ENCODE measurements at places on chromosomes 2 and 18.

DNA sequence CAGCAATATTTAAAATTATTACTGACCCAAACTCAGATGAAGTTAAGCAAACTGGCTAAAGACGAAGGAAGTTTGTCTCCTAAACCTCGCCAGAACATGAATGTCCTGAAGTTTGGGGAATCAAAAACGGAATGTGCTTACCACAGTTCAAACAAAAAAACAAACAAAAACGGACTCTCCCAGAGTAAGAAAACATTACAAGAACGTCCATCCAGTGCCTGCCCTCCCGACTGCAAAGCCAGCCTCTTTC is 1.1 kb downstream of the KANSL1L start:
- no peak for DNase-seq

DNA sequence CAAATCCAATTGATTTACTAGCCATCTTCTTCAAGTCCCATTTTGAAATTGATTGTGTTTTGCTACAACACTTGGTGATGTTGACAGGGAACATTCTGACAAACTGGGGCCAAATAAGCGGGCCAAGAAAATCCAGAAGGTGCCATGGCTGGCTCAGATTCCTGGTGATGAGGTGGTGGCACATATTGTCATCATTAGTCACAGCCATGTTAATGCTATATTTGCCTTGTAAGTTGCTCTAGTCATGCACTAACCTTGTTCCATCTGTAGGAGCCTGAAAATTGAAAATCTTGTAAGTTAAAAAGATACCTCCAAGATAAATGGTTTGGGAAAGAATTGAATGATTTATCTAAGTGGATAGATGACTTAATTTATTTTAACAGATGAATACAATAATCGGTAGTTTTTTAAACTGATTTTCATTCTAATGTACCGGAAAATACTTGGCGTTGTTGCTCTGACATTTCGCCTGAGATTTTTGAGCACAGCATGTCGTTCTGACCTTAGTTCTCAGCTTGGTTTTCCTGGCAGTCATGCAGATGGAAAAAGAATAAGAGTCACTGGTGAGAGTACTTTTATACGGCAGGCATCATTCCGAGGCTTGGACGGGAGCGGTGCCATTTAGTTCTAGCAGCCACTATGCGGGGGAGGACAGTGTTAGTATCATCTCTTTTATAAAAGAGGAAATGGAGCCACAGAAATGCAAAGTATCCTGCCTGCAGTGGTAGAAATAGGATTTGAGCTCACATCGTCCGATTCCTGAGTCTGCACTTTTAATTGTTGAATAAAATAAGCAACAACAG is 133.9 kb downstream of the ZNF532 start:
- DNase-seq, result no peak

DNA sequence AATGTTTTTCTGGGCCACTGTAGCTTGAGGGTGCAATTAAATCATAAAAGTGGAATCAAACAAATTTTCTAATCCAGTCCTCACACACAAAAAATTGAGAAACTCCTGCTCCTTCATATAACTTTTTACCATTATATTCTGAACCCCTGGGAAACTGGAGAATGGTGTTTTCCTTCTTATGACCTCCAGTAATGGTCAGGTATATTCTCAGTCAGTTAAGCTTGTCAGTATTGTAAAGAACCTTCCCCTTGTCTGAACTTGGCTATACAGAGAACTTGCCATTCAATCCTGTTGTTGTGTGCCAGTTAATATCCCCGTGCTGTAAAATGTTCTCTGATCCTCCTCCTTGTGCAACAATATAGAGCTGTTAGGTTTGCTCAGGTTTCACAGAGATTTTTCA is 39.5 kb downstream of the ZNF804A start:
- DNase-seq, result no peak

DNA sequence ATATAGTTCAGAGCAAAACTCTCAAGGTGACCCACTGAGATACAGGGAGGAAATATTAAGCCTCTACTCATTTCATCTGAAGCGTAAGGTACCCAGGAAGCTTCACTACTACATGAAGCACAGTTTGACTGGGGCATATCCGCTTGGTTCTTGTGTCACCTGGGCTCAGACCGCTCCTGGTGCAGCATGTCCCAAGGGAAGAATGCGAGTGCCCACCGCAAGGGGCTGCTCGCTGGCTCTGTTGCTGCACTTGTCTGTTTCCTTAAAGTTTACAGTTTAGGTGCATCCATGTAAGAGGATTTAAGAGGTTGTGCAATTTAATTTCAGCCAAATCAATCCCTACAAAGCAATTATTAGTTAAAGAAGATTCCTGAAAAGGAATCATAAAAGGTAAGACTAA is 507.8 kb downstream of the FBXO15 start:
- DNase-seq, result peak; percentile 54

DNA sequence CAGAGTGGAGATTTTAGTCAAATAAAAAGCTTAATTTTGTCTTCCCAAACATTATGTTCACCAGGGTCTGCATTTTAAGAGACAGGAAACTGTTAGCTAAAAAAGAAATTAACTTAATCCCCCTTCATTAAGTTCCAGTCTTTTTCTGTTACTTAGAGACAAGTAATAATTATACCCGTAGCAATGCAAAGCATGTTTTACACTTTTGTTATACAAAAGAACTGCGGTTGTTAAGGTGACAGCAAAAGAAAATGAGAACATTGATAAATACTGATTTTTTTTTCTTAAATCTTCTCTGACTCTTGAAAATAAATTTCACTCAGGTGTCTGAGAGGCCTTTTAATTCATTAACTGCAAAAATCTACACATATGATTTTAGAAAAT is 101.4 kb downstream of the MEIS1 start:
- DNase-seq, result no peak

DNA sequence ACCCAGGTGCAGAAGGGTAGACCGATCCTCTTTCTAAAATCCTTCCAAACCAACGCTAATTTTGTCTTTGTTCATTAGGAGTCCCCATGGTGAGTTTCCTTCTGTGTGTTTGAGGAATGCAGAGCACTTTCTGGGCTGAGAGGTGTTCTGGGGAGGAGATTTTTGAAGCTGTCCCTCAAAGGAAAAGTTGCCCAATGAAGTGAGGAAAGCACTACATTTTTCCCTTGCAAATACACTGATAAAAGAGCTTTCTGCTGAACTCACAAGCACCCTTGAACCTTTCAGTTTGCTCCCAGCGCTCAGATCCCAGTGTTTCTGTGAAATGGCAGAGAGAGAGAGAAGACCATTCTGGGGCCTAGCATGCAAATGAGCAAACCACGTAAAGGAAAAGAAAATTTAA is 299.6 kb upstream of the FANCL start:
- DNase-seq, result peak; percentile 54

GRCh38 chr2:27689424-27689823 is 25.7 kb downstream of the SLC4A1AP start:
- no peak for DNase-seq

Data from NCI-H146 (cell line).